EH (cell line): ENCODE measurements at places on chromosomes 7 and 10.

- DNase-seq = no peak
These were observed 4.2 kb upstream of the CALCR start for GRCh38 chr7:93578762-93579161.

DNA sequence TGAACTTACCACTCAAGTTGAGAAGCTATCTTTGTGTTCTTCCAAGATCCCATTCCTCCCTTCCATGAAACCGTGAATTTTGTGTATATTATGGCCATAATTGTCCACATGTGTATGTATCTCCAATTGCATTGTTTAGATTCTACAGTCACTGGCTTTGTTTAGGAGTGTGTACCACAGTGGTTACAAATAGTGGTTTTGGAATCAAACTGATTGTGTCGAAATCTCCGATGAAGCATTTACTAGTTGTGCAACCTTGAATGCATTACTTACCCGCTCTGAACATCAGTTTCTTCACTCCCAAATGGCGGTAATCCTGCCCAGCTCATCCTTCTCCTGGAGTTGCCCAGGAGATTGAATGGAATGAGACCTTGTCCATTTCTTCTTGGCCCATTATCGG is 145.0 kb upstream of the ZNF32 start:
- DNase-seq = peak; percentile 44

DNA sequence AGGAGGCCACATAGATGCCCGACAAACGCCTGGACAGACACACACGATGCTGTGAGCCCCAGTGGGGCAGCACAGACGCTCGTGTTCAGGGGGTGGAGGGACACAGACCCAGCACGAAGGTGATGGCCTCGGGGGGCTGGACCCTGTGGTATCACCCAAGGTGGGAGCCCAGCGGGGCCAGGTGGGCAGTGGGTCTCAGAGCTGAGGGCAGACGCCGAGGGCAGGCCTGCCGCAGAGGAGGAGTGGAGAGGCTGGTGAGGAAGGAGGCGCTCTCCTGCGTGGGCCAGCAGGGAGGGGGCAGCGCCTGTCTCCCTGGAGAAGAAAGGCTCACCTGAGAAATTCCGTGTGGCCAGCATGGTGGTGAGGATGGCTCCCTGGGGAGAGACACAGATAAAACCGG is 39.6 kb downstream of the YKT6 start:
- no peak for DNase-seq

GRCh38 chr7:1644341-1645070 is 25.6 kb upstream of the ELFN1 start:
- no peak for DNase-seq

- no peak for DNase-seq
These were observed 55.4 kb upstream of the IGFBP3 start for GRCh38 chr7:45976485-45976856.

- no peak for DNase-seq
These were observed 138.8 kb downstream of the OAT start for GRCh38 chr10:124279882-124280281.

GRCh38 chr7:6293202-6293601 is 20.8 kb upstream of the CYTH3 start:
- DNase-seq = no peak

- no peak for DNase-seq
These were observed 132.6 kb downstream of the NXPH1 start for GRCh38 chr7:8566016-8566415.

- no peak for DNase-seq
These were observed 55.7 kb downstream of the KLRG2 start for GRCh38 chr7:139427788-139428187.

DNA sequence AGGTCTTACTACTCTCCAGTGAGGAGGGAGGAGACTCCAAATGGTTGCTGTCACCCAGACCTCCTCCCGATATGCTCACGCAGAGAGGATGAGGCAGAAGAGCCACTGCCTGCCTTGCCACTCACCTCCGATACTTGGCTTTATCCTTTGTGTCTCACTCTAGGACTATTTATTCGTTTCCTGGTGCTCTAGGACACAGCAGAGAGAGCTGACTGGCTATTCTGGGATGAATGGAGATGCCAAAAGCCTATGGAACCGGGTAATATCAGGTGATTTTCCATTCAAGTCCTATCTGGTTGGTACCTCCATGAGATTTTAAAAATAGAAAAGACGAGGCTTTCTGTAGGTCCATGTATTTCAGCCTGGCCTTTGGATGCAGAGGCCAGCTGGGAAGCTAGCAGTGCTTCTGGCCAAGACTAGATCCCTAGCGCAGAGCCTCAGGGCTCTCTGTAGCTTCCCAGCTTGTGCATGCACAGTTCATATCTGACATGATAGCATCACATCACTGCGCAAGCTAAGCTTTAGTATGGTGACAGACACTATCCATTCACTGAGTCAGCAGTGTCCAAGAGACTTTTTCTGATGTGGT is 239.0 kb upstream of the ANKRD30A start:
- no peak for DNase-seq

- peak; percentile 76 for DNase-seq
These were observed 147.9 kb upstream of the FZD8 start for GRCh38 chr10:35789996-35790395.

DNA sequence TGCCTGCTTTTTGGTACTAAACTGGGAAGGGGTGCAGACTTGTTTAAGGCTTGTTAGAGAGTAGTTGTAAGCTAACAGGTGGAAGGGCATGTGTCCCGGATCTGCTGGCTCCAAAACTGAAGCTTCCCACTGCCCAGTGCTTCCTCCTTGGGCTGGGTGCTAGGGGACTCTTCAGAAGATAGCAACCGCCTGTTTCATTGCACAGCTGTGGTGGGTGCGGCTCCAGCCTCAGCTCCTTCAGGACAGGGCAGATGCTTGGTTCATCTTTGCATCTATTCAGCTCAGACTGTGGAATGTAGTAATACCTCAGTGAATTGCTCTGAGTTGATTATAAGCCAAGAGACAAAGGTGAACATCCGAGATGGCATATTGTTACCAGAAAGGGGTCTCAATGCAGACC is 527.1 kb downstream of the TYW1 start:
- no peak for DNase-seq

GRCh38 chr7:144026203-144026883 is 22.4 kb upstream of the OR2A5 start:
- DNase-seq = no peak

DNA sequence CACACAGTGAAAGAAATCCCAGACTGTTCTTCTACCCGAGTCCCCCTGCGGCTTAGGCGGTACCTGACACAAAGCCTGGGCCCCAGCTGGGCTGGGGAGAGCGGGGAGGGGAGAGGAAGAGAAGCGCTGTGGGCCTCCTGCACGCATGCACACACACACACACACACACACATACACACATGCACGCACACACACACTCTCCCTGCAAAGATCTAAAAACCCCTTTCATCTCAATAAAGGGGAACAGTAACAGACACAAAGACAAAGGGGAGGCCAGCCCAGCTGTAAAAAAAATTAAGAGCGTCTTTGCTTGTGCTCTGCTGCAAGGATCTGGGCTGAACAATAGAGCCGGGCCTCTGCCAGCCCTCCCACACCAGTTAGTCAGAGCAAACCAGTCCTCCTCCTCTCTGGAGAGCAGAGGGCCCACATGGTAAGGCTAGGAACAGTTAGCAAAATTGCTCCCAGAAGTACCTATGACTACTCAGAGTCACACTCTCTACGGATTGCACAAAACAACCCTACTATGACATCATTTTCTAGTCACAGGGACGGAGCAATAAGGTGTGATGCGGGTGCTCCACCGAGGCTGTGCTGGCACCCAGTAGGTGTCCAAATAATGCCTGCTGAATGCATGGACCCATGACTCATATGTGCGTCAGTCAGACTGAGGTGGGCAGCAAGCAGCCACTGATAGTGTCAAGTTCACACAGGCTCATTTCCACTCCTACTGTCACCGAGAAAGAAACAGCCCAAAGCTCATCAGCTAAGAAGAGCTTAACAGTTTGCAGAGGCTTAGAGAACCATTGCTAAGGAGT is 9.2 kb downstream of the ITPRIP start:
- DNase-seq = peak; percentile 86

GRCh38 chr10:60453036-60453435 is 63.4 kb upstream of the ANK3 start:
- DNase-seq = no peak

DNA sequence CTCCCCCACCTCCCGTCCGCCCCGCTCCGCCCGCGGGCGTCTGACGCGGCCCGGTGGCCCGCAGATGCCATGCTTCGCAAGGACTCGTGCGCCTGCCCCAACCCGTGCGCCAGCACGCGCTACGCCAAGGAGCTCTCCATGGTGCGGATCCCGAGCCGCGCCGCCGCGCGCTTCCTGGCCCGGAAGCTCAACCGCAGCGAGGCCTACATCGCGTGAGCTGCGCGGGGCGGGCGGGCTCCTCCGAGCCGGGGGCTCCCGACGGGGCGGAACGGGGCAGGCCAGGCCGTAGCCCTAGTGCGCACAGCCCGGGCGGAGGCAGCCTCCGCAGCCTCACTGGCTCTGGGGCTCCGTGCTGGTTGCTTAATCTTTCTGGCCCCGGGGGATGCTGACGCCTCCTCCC is 2.8 kb downstream of the ASIC3 start:
- DNase-seq = peak; percentile 70

- DNase-seq = peak; percentile 27
These were observed 36.1 kb upstream of the CUL1 start for GRCh38 chr7:148662646-148663045.

DNA sequence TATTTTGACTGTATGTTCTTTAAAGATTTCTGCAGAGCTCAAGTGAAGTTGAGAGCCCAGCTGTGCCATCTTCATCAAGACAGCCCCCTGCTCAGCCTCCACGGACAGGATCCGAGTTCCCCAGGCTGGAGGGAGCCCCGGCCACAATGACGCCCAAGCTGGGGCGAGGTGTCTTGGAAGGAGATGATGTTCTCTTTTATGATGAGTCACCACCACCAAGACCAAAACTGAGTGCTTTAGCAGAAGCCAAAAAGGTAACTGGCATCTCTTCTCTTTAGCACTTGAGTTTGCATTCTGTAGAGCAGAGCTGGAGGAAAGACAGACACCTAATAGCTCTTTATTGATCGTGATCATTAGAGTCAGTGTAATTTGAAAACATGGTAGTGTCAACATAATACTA is 33.7 kb downstream of the MCM10 start:
- peak; percentile 25 for DNase-seq

GRCh38 chr7:129222064-129222463 is 2.8 kb upstream of the AHCYL2 start:
- no peak for DNase-seq

DNA sequence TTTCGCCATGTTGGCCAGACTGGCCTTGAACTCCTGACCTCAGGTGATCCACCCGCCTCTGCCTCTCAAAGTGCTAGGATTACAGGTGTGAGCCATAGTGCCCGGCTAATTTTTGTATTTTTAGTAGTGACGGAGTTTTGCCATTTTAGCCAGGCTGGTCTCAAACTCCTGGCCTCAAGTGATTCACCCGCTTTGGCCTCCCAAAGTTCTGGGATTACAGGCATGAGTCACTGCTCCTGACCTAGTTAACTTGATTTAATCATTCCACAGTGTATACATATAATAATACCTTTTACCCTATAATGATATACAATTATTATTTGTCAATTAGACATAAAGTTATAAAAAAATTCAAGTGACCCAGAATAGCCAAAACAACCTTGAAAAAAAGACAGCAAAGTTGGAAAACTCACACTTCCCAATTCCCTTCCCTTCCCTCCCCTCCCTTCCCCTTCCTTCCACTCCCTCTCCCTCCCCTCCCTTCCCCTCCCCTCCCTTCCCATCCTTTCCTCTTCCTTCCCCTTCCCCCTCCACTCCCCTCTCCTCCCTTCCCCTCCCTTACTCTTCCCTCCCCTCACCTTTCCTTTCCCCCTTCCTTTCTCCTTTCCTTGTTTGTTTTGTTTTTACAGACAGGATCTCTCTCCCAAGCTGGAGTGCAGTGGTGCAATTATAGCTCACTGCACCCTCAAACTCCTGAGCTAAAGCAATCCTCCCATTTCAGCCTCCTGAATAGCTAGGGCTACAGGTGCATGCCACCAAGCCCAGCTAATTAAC is 14.8 kb upstream of the ZMIZ2 start:
- DNase-seq = peak; percentile 87

- DNase-seq = no peak
These were observed 483.2 kb downstream of the ADRA2A start for GRCh38 chr10:111560027-111560426.

DNA sequence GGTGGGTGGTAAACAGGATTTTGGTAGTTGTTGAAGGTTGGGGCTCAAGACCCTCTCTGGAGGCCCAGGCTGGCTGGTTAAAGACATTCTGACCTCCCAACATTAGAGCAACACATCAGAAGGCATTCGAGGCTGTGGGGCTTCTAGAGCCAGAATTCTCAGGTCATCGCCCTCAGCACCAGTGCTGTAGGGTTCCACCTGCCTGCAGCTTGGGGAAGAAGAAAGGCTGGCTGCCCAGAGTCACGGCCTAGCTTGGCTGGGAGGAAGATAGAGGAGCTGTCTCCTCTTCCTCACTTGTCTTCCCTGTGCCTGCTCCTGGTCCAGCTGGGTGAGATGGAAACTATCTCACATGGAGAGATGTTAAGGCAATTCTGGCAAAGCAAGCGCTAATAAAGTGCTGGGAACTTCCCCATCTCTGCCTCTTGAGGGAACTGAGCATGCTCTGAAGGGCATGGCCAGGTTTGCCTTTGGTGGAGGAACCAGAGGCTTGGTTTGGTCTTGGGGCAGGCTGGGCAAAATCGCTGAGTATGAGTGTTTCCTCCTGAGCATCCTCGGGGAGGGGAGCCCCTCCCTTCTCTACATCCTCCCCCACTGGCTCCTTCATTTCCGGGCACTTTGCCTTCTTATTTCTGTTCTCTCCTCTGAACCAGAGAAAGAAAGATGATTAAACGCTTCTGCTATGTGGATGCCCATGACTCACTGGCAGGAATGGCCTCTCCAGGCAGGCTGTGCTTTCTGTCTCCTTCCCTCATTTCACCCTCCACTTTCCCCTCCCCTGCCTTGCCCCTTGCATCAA is 509.0 kb upstream of the PODXL start:
- DNase-seq = peak; percentile 99

DNA sequence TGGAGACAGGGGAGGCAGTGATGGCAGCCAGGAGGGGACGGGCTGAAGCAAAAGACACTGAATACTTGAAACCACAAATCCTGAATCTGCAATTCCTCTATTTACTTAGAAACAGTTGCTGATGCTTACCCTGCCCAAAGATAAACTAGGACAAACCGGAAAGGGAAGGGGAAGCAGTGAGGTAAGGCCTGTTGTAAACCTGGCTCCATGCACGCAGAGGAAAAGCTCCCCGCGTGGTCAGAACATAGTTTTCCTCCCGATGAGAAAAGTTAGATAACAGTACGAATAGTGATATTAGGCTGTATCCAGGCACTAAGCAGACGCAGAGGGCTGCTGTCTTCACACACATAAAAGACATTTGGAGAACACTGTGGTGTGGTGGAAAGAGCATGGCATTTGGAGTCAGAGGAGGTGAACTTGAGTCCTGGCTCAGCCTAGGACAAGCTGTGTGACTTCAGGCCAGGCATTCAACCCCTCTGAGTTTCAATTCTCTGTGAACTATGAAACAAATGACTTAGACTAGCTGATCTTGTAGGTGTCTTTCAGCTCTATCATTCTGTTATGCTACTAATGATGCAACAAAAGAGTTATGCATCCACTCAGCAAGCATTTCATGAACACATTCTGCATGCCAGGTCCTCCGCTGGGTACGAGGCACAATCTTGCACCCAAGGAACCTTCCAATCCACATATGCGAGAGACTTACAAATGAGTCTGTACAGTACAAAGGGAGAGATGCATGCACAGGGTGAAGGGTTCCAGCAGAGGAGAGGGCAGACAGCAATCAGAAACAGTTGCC is 80.9 kb downstream of the SORBS1 start:
- DNase-seq = no peak

GRCh38 chr7:36227223-36227622 is 74.2 kb downstream of the EEPD1 start:
- DNase-seq = peak; percentile 93
